ENCODE measurements at places on chromosomes 3 and 15.

- no peak for DNase-seq
These were observed 80.0 kb downstream of the MITF start for GRCh38 chr3:69819282-69819681.

DNA sequence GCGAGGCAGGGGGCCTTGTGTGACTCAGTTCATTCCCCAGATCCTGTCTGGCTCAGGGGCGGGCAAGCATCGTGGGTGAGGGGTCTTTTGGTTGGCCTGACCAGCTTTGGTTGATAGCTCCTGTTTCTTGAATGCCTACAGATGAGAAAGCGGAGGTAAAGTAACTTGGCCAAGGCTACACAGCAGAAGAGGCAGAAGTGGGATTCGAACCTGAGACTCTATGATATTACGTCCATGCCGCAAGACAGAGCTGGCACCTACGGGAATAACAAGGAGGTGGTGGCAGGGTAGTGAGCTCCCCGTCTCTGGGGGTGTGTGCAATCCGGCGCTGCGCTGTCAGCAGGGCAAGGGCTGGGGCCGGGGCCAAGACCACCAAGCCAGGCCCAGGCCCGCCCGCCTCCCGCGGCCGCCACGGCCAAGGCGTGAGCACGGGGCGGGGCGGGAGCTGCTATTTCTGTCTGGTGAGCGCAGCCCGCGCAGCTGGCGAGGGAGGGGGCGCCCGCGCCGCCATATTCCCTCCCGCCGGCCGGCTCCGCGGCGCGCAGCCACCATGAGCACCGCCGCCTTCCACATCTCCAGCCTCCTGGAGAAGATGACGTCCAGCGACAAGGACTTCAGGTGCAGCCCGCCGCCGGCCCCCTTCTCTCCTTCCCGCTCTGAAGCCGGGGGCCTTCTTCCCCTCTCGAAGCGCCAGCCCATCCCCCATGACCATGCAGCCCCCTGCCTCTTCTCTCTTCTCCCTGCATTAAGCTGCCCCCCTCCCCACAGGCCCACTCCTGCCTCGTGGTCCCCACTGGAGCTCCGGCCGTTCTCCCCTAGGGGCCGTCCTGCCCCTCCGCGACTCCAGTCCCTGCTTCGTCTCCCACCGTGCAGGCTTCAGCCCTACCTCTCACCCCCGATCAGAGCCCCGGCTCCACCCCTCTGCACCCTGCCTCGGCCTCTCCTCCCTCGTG lies at the start of gene CAND2:
Gene CAND2 (plus strand): TSS at position 510 of the 953 bp plus-strand sequence. CDS start 41 bp downstream, at position 551.
- peak; percentile 51 for DNase-seq

- DNase-seq = no peak
These were observed 7.3 kb upstream of the TPM1 start for GRCh38 chr15:63035253-63035652.

DNA sequence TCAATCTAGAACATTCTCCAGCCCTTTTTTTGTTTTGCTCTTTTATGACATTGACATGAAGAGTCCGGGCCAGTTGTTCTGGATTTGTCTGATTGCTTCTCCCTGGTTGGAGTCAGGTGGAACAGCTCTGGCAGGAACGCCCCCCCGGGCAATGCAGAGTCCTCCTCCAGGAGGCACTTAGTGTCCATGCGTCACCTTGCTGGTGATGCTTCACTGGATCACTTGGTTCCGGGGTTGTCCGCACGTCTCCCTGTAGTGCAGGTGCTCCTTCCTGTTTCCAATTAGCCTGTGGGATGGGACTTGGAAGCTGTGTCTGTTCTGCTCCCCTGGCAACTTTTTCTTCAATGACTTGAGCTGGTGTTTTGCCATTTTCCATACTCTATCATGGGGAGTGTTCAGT lies 9.8 kb downstream of the CSK start:
- DNase-seq = no peak

DNA sequence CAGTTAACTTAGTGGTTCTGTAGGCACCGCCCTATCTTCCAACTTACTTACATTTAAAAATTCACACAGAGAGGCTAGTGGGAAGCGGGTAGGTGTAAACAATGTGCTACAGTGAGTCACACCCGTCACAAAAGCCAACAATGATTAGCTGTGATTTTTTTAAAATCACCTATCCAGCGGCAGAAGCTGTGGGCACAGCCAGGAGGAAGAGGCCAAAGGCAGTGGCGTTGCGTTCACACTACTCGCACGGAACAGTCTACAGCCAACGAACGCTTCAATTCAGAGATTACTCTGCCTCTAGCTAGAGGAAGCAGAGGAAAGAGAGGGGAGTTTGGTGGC lies 2.5 kb upstream of the NLGN1 start:
- no peak for DNase-seq

- no peak for DNase-seq
These were observed 29.7 kb downstream of the ZNF106 start for GRCh38 chr15:42461261-42461660.

DNA sequence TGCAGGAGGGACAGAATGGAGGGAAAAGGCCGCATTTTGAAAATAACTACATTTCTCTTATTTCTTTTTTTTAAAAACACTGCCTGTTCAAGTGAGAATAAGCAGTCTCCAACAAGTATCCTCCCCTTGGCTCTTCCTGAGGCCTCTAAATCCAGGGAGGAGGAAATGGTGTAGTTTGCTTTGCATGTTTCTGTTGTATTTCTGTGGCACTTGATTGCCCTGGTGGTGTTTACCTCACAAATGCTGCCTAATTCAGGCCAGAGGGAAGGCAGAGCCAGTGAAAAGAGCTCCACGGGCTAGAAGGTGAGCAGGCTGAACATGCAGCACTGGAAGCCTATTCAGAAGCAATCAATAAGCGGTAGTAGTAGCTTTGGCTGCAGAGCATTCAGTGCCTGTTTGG lies 149.3 kb upstream of the ATP11B start:
- DNase-seq = no peak

DNA sequence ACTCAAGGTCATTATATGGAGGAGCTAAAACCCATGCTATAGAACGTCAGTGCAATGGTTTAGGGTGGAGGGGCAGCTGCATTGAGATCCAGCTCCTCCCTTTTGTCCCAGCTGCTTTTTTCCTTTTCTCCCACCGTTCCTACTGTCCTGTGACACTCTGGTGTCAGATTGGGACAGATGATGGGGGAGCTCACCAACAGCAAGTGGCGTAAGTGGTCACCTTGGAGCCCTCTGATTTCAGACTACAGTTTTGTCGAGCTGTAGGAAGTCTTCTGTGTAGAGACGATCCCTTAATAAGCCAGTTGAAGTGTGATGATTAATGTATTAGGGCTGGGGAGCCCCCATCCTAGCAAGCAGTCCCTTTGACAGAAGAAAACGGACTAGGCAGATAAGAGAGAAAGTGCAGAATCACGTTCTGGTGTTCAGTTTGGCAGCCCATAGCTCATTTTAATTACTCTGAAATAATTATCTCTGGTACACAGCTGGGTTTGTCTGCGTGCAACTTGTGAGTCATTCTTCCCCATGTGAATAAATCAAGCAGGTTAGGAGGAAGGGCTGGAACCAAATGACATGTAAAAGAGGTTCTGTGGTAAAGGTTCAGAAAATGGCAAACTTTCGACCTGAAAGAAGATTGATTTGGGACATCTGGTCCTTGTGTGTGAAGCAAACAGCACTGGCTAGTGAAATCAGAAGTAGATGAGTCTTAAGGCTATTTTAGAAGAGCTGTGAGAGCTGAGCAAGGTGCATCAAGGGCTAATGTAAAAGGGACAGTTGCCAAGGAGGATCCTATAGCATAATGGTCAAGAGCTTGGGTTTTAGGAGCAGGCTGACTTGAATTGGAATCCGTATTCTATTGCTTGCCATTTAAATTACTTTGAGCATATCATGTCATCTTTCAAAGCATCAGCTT lies 241.4 kb downstream of the EDEM1 start:
- DNase-seq = peak; percentile 51

GRCh38 chr3:74531491-74531890 lies 83.0 kb downstream of the CNTN3 start:
- DNase-seq = no peak

DNA sequence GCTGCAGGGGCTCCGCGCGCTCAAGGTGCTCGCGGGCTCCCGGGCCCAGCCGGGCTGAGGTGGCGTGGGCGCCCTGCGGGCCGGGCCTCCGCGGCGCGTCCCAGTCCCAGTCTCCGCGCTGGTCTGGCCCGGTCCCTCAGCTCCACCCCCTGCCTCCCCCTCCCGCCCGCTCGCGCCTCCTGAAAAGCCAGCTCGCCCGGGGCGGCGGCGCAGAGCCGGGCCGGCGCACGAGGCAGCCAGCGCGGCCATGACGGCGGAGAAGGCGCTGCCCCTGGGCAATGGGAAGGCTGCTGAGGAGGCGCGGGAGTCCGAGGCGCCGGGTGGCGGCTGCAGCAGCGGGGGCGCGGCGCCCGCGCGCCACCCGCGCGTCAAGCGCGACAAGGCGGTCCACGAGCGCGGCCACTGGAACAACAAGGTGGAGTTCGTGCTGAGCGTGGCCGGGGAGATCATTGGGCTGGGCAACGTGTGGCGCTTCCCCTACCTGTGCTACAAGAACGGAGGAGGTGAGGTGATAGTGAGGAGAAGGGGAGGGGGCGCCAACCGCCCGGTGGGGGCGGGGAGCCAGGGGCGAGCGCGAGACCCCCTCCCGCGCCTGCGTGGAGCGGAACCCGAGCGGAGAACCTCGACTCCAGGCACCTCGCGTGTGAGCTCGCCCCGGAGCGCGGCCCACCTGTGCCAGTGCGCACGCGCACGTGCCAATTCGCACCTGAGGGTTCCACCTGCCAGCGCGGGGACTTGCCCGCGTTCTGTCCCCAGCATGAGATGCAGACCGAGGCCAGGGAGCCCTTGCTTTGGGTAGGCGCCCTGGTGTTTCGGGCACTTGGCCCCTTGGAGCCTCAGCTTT lies at the start of gene SLC6A11:
Gene SLC6A11 (plus strand): TSS at position 210 of the 844 bp plus-strand sequence. CDS start 38 bp downstream, at position 248.
- DNase-seq = no peak

- DNase-seq = peak; percentile 46
These were observed 99.1 kb downstream of the MESD start for GRCh38 chr15:80890341-80891005.

DNA sequence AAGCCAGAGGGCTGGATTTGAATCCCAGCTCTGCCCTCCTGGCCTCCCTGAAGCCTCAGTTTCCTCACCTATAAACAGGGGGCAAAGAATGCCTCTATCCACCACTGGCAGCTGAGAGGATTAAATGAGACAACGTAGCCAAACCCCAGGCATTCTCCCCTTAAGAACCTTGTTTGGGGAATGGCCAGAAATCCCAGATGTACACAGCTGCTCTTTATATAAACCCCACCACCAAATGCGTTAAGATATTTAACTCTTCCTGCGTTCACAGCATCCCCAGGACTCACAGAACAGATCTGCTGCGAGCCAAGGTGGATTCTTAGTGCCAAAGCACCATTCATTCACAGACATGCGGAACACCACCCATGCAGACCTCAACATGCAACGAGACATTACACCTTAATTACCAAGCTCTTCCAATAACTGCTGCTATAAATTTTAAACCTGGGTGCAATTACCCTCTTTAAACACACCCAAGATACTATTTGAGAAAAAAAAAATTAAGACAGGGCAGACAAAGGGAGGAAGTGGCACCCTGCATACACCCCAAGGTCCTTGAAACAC lies 5.2 kb downstream of the TLE3 start:
- no peak for DNase-seq

DNA sequence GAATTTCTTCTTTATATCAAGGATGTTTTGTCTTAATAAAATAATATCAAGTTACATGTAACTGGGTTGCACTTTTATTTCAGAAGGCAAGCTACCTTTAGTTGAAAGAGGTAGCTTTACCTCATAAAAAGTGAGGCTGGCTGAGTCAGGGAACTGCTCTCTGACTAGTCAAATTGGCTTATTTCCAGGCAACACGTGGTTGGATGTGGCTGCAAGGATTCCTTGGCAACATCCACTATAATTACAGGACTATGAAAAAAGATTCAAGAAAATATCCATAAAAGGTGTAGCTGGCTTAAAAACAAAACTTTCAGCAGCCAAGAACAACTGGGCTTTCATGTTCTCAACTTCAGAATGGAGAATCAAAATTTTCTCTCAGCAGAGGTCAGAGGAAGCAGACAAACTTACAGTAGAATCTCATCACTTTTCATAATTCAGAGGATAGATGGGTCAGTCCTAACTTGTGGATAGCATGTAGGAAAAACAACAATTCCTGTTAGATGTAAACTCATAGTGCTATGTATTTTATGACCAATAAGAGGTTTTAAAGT lies 779.1 kb downstream of the MECOM start:
- DNase-seq = peak; percentile 94

- DNase-seq = no peak
These were observed 525.5 kb downstream of the ZIC1 start for GRCh38 chr3:147934451-147935180.

GRCh38 chr3:106839576-106840280 lies 537.5 kb upstream of the CCDC54 start:
- DNase-seq = peak; percentile 74

DNA sequence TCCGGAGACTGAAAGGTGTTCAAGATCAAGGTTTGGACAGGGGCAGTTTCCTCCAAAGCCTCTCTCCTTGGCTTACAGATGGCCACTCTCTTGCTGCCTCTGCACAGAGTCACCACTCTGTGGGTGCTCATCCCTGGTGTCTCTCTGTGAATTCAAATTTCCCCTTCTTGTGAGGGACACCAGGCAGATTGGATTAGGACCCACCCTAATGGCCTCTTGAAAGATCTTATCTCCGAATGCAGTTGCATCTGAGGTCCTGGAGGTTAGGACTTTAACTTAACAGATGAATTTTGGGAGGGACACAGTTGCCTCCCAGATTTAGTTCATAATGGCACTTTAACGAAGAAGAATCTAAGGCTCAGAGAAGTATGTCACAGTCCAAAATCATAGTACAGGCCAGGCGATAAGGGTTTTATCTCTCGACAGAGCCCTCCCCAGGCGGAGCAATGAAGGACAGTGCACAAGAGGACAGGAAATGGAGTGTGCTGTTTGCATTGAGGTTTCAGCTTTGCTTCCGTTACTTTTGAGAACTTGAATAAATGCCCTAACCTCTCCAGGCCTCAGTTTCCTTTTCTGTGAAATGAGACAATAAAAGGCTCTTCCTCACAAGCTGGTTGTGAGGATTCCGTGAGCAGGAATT lies 38.9 kb upstream of the KIF23 start:
- DNase-seq = no peak

DNA sequence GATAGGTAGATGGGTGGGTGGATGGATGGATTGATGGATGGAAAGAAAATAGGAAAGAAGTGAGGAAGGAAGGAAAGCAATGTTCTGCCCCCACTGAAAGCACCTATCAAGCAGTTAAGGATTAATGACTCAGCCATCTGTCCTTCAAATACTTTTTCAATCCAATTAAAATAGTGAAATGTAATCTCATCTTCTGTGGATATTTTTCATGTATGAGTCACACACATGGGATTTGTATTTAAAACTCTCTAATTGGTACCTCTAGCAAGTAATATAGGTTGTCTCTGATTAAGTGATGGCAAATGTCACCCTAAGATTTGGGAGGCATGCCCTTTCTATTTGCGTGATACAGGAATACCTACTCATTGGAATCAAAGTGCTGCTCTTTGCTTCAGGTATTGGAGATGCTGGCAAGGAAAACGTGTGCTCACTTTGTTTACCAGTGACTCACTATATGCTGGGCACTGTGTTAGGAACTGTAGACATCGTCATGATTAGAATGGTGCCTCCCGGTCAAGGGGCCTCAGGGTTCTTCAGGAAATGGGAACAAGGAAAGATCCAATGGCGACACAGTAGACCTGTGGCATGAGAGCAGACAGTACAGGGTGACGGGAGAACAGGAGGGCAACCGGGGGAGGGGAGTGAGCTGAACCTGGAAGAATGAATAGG lies 230.1 kb downstream of the CLSTN2 start:
- no peak for DNase-seq

Data from astrocyte of the spinal cord (primary cell).